ENCODE measurements at places on chromosomes 7 and 10.

DNA sequence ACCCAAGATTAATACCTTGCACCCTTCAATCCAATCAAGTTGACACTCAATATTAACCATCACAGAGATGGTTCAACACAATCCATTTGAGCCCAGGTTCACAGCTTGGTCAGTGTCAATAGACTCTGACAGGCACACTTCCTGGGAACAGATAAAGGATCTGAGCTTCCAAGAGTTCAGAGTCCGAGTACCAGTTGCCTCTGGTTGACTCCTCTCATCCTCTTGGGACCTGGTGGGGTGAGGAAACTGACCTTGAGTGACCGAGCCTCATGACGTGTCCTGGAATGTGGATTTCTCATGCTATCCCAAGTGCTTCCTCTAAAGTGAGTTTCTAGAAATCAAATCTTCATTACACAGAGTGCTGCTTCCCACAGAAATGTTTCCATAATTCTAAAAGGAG, 162.0 kb downstream of the CYP26A1 start:
- DNase-seq = no peak

GRCh38 chr7:102395592-102395872, 631 bp upstream of the PRKRIP1 start:
- no peak for DNase-seq

DNA sequence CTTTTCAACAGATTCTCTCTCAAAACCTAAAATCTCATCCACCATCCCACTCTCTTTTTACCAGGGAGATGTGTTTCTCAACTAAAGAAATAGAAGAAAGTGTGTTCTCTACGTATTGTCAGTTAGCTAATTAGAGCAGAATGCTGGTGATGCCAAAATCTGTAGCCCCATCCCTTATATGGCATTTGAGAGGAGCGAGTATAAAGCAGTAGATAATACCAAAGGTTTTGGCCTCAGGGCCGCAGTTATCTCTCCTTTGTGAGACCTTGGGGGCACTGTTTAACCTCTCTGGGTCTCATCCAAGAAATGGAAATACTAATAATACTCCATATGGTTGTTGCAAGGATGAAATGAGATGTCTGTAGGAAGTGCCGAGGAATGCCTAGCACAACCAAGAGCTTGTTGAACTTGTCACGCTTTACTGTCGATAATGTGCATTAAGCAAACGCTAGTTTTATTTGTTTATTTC, 456 bp upstream of the DLD start:
- no peak for DNase-seq

- DNase-seq = no peak
These were observed 5.2 kb downstream of the DUSP5 start for GRCh38 chr10:110502851-110503301.

GRCh38 chr10:82136103-82136502, 261.1 kb downstream of the NRG3 start:
- no peak for DNase-seq

DNA sequence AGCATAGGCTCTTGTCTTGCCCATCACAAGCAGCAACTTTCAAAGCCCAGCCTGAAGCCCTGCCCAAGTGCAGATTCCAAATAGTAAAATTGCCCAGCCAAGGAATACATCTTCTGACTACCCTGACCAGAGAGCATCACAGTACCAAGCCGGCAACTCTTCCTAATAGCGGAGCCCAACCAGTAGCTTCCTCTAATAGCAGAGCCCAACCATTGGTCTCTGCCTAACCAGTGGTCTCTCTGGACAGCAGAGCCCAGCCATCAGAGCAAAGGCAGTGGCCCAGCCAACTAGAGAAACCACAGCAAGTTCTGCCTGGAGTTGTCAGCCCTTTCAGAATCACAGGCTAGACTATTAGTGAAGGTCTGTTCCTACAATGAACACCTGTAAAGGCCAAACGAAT, 285.6 kb downstream of the HGF start:
- DNase-seq = no peak

DNA sequence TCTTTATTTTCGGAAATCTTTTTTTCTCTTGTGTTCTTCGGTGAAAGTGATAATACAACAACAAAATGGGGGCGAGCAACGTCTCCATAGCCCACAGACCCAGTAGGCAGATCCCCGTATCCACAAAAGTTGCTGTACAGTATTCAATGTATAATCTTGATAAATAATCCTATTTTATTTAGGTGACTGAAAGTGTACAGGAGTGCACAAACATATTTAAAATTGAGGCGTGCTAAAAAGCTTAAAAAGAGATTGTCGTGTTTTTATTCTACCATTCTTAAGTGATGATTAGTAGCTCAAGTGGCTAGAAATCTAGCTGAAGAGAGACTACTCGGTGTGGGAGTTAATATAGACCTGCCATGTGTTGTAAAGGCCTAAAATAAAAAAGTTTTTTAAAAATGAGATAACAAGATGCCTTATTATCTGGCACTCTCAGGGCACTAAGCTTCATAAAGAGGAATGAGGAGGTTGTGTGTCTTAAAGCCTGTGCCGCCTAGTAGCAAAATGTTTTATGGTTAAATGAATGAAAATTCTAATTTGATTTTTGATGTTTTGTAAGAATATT, 1.6 kb downstream of the CAPZA2 start:
- no peak for DNase-seq

GRCh38 chr10:10951675-10952074, 66.0 kb upstream of the CELF2 start:
- no peak for DNase-seq

GRCh38 chr10:987620-987869, 689 bp upstream of the GTPBP4 start:
- DNase-seq = no peak

GRCh38 chr10:818526-819220, 112.8 kb downstream of the LARP4B start:
- DNase-seq = no peak

DNA sequence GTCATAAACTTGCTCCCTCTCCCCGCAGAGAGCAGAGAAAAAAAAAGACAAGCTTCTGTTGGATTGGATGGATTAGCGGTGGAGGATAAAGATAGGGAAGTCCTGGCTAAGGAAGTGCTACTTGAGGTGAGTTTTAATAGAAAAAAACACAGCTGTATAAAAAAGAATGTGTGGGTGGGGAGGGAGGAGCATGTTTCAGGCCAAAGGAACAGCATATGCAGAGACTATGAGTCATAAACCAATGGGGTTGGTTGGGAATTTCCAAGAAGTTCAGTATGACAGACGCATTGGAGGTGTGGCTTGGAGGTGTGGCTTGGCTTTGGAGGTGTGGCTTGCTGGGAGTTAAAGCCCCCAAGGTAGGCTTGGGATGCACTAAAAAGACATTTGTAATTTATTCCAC, 103.0 kb upstream of the LSM8 start:
- DNase-seq = peak; percentile 4

GRCh38 chr7:953547-954327, 743 bp downstream of the ADAP1 start:
- DNase-seq = no peak

DNA sequence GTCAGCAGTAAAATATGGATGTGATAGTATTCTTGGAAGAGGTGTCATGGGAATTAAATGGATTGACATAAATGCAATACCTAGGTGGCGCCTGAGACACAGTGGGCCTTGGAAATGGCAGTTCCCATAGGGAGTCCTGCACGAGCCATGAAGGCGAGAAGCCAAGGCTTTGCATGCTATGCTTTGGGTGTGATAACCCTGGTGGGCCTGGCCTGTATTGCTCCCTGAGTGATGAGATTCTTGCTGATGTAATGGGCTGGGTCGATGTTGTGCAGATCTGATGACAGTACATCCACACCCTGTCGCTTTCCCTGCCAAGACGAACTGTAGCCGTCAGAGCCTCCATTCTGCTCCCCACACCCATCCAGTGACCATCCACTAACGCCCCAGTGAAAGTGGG, 46.4 kb downstream of the CREB5 start:
- no peak for DNase-seq

GRCh38 chr10:58701405-58702135, 188.9 kb downstream of the BICC1 start:
- DNase-seq = no peak

DNA sequence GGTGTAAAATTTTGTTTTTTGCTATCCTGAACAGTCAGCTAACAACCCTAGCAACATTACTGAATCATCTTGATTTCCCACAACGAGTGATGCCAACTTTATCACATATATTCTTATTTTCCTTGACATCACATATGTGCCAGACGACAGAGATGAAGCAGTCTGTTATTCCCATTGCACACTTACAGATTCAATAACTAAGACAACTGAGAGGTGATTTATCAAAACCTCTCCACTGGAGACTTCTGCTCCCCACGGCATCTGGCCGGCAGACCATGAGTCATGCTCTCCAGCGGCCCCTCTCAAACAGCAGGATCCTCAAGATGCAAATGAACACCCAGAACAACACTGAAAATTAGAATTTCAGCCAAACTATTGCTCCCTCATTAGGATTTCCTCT, 57.1 kb downstream of the AMPH start:
- no peak for DNase-seq

GRCh38 chr10:26987851-26988250, 112.4 kb downstream of the ANKRD26 start:
- no peak for DNase-seq

All from NCI-H460 (cell line).